Activated T-helper 1 cell treated with anti-CD3 and anti-CD28 coated beads, Interleukin-12 subunit alpha, Interleukin-12 subunit beta, Interleukin-2, Interleukin-4 antibody, amounts not matched to agents 30 ng/mL and 10 ng/mL and 1 ng/mL, durations not matched to agents 14 hours and 24 hours and 36 hours (primary cell): ENCODE measurements at places on chromosomes 5 and 9. TPM values are rescaled to one million over a fixed set of nuclear protein-coding genes. Genes with fewer than 3 reads are reported as not detected.

CDC14B gene
- 1.1 and 1.4 TPM in 2 replicates for total RNA-seq

- H3K27ac ChIP-seq = no peak overlapping the region
- H3K4me3 ChIP-seq = no peak overlapping the region
- no peaks in the 10 kb centered on the region for H3K4me1 ChIP-seq
- H3K27me3 ChIP-seq = no peaks in the 10 kb centered on the region
- DNase-seq = no peak
Observed at GRCh38 chr5:57841676-57842363, 359.2 kb upstream of the ACTBL2 start.

NUDT2 gene
- total RNA-seq = 31.0 TPM in 2 replicates

GRCh38 chr9:89740722-89741121, 135.9 kb downstream of the GADD45G start:
- peak; percentile 31 for DNase-seq
- no peaks in the 10 kb centered on the region for H3K27me3 ChIP-seq
- peak overlapping the region; percentile 45 for H3K4me3 ChIP-seq

DNA sequence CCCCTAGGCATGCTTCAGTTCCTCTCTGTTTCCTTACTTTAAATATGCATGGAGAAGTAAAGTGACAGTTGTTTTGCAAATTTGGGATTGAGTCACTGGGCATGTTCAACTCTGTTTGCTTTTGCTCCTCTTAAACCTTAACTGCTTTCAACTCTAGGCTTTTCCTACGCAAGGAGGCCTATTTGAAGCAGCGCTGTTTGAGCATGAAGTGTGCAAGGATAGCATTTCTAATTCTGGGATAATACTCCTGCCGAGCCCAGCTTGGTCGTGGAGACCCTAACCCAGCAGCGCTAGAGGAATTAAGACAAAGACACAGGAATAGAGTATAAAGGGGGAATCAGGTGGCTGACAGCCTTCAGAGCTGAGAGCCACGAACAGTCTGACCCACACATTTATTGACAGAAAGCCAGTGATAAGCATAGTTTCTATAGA, 803.4 kb upstream of the CDH10 start:
- H3K4me1 ChIP-seq = no peaks in the 10 kb centered on the region
- no peak overlapping the region for H3K27ac ChIP-seq
- no peaks in the 10 kb centered on the region for H3K36me3 ChIP-seq
- no peak for DNase-seq
- no peaks in the 10 kb centered on the region for H3K27me3 ChIP-seq
- H3K4me3 ChIP-seq = no peak overlapping the region

DNA sequence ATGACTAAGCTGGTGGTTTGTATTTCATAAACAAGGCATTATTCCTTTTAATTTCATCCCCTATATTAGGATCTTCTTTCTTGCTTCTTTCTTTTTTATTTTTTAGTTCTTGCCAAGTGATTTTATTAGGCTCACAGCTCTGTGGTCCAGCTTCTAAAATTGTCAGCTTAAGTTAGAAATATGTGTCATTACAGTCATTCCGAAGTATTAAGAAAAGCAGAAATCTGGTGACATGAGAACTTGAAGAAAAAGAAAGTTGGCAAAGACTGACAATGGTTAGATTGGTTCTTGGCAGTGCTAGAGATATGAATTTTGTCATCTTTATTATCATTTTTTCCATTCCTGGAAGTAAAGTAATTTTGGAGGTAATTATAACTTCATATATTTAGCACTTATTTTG, 166.5 kb upstream of the PRR16 start:
- DNase-seq = no peak
- no peak overlapping the region for H3K4me3 ChIP-seq
- no peaks in the 10 kb centered on the region for H3K27me3 ChIP-seq

GRCh38 chr9:135290086-135290485, 189.5 kb upstream of the PPP1R26 start:
- H3K36me3 ChIP-seq = no peaks in the 10 kb centered on the region
- no peak overlapping the region for H3K4me3 ChIP-seq
- H3K27ac ChIP-seq = no peak overlapping the region
- DNase-seq = no peak

TRMT10B gene
- 10.0 and 11.8 TPM in 2 replicates for total RNA-seq

GRCh38 chr9:131844745-131845118, 104.9 kb upstream of the RAPGEF1 start:
- DNase-seq = no peak
- no peak overlapping the region for H3K4me3 ChIP-seq
- peaks cover 21% of the 10 kb centered on the region for H3K4me1 ChIP-seq
- no peaks in the 10 kb centered on the region for H3K36me3 ChIP-seq

IL3 gene
- total RNA-seq = 94.6 and 98.5 TPM in 2 replicates

PPIC gene
- not detected in 2 replicates for total RNA-seq

DNA sequence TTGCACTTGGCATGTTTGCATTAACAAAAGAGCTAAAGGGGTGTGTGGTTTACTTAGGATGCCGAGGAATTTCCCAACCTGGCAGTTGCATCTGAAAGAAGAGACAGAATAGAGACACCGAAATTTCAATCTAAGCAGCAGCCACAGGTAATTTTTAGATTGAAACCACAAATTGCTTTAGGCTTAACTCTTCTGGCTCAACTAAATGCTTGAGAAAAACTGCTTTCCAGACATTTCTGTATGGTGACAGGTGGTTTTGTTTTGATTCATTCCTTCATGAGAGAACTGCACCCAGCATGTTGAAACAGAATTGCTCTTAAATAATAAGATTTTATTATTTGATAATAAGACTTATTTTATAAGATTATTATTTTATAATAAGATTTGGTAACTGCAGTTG, 21.5 kb downstream of the SECISBP2 start:
- H3K27ac ChIP-seq = peak overlapping the region; percentile 60
- no peak for DNase-seq
- H3K4me3 ChIP-seq = no peak overlapping the region

DNA sequence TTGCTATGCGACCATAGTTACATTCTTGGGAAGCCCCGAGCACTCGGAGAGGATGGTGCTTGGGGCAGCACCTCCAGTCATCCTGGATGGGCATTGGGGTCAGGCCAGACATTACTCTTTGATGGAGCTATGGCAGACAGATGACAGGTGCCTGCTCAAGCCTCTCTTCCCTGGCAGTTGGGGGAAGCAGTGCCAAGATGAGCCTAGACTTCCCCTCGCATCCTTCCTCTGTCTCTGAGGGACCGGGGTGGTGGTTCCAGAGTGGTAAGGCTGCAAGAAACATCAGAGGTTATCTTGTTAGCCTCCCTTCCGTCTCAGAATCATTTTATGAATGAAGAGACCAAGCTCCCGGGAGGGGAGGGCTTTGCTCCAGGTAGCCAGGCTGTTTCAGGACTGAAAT, 2.8 kb upstream of the HMCN2 start:
- H3K27me3 ChIP-seq = peaks cover 57% of the 10 kb centered on the region
- no peak overlapping the region for H3K27ac ChIP-seq
- DNase-seq = no peak
- no peaks in the 10 kb centered on the region for H3K4me1 ChIP-seq

ASS1 gene
- 2.9 and 3.3 TPM in 2 replicates for total RNA-seq

NUTM2G gene
- total RNA-seq = not detected in 2 replicates

DNA sequence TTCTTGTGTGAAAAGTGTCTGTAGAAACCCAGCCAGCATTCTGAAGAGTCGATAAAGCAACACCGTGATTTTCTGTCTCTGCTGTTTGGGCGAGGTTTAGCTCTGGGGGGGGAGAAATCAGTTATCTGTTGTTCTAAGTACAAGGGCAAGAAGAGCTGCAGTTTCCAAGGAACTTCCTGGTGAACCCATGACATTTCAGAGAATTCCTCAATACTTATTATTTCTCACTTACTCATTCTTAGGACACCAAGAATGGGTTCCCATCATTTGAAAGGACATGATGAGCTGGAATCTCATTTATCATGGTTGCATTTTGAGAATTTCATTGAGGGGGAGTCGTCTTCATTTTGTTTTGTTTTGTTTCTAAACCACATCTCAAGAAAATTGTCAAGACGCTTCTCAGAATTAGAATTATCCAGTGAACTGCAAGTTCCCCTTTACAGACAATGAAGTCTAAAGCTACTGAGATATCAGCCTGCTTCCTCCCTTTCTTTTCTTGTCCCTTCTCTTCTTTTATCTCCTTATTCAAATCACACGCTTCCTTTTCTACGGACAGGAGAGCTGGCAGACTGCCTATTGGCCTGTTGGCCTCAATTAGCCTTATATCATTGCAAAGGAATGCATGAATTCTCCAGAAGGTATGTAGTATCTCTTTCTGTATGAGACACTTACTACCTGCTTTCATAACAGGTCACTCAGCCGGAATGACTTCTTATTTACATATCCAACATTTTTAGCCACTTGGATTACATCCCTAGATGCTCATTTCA, 53.7 kb downstream of the ZNF462 start:
- no peak overlapping the region for H3K27ac ChIP-seq
- H3K4me3 ChIP-seq = no peak overlapping the region
- DNase-seq = no peak
- H3K27me3 ChIP-seq = no peaks in the 10 kb centered on the region

- H3K4me1 ChIP-seq = peaks cover 43% of the 10 kb centered on the region
- H3K27ac ChIP-seq = peak overlapping the region; percentile 49
- H3K27me3 ChIP-seq = no peaks in the 10 kb centered on the region
- DNase-seq = no peak
- peaks cover 4% of the 10 kb centered on the region for H3K36me3 ChIP-seq
Observed at GRCh38 chr9:109880276-109881169, 100.5 kb downstream of the PALM2AKAP2 start.

DNA sequence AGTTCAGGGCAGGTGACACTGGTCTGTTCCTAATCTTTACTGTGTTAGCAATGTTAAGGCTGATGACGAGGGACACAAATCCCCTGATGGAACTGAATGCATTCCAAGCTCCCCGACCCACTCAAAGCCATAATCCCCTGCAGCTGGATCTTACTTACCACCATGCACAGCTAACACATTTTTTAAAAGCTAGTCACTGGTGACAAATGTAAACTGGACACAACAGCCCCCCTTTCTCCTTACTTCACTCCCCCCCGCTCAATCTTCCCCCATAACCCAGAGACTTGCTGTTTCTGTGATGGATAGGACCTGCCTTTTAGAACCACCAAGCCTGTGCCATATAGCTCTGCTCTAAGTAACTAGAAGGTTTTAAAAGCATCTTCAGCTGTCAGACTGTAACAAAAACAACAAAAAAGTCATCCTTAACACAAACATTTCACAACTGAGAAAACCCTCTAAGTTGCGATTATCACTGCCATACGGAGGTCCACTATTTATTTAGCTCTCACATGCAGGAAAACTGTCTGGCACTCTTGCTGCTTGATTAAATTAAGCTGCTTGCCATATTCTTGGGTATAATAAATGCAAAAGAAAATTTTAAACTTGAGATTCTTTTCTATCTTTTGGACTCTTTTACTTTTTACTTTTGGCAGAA, 44.4 kb downstream of the BNC2 start:
- H3K4me3 ChIP-seq = no peak overlapping the region
- no peaks in the 10 kb centered on the region for H3K36me3 ChIP-seq
- no peak overlapping the region for H3K27ac ChIP-seq
- no peaks in the 10 kb centered on the region for H3K4me1 ChIP-seq
- H3K27me3 ChIP-seq = peaks cover 3% of the 10 kb centered on the region

DNA sequence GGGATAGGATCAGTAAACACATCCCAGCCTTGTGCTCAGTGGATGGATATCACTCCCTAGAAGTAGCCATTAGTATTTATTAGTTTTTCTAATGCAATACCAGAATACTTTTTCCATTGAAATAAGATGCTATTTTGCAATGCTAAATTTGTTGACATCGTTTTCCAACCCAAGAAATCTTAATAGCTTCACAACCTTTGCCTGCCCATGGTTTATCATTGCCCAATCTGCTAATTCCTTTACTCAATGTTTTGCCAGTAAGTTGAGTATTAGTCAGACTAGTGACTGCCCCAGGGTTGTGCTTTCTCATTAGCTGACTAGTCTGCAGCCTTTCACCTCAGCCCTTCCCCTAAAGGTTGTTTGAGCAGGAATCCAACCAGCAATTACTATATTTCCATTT, 62.9 kb downstream of the NREP start:
- DNase-seq = no peak
- H3K27ac ChIP-seq = no peak overlapping the region
- no peak overlapping the region for H3K4me3 ChIP-seq
- peaks cover 12% of the 10 kb centered on the region for H3K27me3 ChIP-seq
- no peaks in the 10 kb centered on the region for H3K4me1 ChIP-seq
- peaks cover 2% of the 10 kb centered on the region for H3K36me3 ChIP-seq

DNA sequence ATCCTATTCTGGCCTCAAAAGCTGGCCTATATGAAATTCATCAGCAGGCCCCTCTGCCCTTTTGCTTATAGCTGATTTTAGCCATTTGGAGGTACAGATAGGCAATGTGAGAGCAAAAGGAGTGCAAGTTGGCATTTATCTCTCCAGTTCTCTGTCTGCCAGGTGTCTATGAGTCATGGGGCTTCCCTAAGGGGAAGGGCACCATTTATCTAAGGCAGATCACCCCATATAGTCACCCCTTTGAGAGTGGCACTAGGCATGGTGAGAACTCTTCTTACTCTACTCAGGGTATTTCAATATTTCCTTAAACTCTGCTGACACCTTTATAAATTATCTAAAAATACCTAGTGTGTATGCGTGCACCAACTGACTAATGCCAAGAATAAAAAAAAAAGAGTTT, 314.7 kb upstream of the CDH6 start:
- no peaks in the 10 kb centered on the region for H3K36me3 ChIP-seq
- DNase-seq = no peak
- no peak overlapping the region for H3K27ac ChIP-seq
- no peak overlapping the region for H3K4me3 ChIP-seq
